ENCODE measurements at places on chromosomes 7 and 10. TPM values are rescaled to one million over a fixed set of nuclear protein-coding genes. Genes with fewer than 3 reads are reported as not detected.

- DNase-seq, result no peak
- H3K36me3 ChIP-seq, result peaks cover 8% of the 10 kb centered on the region
- no peak overlapping the region for H3K4me3 ChIP-seq
- H3K27ac ChIP-seq, result no peak overlapping the region
- peaks cover 7% of the 10 kb centered on the region for H3K4me1 ChIP-seq
- peaks cover 24% of the 10 kb centered on the region for H3K27me3 ChIP-seq
Measured at GRCh38 chr7:28361551-28361950, 50.8 kb upstream of the CREB5 start.

GRCh38 chr7:142832417-142832816 is 22.5 kb upstream of the EPHB6 start:
- H3K4me3 ChIP-seq, result no peak overlapping the region
- no peaks in the 10 kb centered on the region for H3K27me3 ChIP-seq
- H3K36me3 ChIP-seq, result no peaks in the 10 kb centered on the region
- no peak for DNase-seq
- H3K27ac ChIP-seq, result no peak overlapping the region

The UCN3 gene
- not detected for total RNA-seq

- H3K4me3 ChIP-seq, result no peak overlapping the region
- H3K27ac ChIP-seq, result no peak overlapping the region
- no peaks in the 10 kb centered on the region for H3K27me3 ChIP-seq
- DNase-seq, result no peak
Measured at GRCh38 chr7:29495653-29496052, 68.0 kb upstream of the PRR15 start.

GRCh38 chr10:102554531-102554930 is 50.8 kb downstream of the SUFU start:
- DNase-seq, result no peak
- no peak overlapping the region for H3K4me3 ChIP-seq
- H3K27me3 ChIP-seq, result no peaks in the 10 kb centered on the region
- peaks cover 1% of the 10 kb centered on the region for H3K4me1 ChIP-seq
- H3K27ac ChIP-seq, result no peak overlapping the region

DNA sequence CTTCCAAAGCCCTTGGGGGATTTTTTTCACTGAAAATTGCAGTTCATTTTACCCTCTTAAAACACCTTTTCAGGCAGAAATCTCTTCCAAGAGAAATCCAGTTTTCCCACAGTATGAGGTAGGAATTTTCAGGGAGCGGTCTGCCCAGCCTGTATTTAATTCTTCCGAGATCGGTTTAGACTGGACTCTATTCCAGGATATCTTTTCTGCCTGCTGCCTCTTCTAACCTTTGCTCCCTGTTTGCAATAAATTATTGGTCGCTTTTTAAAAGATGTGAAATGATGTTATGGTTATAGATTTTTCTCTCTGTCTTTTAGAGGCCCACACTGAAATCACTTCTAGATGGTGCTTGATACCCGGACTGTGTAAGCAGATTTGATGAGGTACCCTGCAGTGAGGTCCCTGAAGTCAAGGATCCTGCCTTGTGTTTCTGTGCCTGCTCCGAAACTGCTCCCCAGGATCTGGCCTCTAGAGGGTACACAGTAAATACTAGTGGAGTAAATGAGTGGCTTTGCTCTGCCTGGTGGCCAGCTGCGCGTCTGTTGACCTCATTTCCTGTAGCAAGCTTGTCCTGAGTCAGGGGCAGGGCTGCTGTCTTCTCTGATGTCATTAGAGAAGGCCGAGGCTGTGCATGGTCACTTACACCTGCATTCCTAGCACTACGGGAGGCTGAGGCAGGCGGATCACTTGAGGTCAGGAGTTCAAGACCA is 191.6 kb downstream of the FANK1 start:
- H3K27ac ChIP-seq, result no peak overlapping the region
- no peaks in the 10 kb centered on the region for H3K27me3 ChIP-seq
- no peaks in the 10 kb centered on the region for H3K36me3 ChIP-seq
- H3K4me3 ChIP-seq, result no peak overlapping the region
- no peaks in the 10 kb centered on the region for H3K4me1 ChIP-seq

The KIF11 gene
- 51.4 TPM for total RNA-seq

GRCh38 chr10:63106111-63106755 is 26.9 kb upstream of the NRBF2 start:
- H3K4me1 ChIP-seq, result peaks cover 32% of the 10 kb centered on the region
- H3K36me3 ChIP-seq, result no peaks in the 10 kb centered on the region
- no peak for DNase-seq
- peaks cover 31% of the 10 kb centered on the region for H3K27me3 ChIP-seq

DNA sequence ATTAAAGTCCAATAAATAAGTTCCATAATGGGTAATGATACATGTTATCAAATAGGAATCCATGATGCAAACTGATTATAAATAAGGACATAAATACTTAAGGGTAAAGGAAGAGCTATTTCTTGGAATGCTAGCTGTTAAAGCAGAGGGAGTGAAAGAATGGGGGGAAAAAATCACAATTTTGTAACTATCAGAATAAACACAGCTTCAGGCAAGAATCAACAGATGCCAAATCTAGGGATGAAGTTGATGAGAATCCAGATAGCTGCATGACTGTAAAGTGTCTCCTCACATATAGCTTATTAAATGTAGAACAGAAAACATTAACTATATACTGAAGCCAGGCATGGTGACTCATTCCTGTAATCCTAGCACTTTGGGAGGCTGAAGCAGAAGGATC is 4.9 kb downstream of the IPMK start:
- no peaks in the 10 kb centered on the region for H3K27me3 ChIP-seq
- DNase-seq, result no peak
- H3K36me3 ChIP-seq, result peaks cover 4% of the 10 kb centered on the region
- H3K27ac ChIP-seq, result peak overlapping the region; percentile 70
- peaks cover 38% of the 10 kb centered on the region for H3K4me1 ChIP-seq

DNA sequence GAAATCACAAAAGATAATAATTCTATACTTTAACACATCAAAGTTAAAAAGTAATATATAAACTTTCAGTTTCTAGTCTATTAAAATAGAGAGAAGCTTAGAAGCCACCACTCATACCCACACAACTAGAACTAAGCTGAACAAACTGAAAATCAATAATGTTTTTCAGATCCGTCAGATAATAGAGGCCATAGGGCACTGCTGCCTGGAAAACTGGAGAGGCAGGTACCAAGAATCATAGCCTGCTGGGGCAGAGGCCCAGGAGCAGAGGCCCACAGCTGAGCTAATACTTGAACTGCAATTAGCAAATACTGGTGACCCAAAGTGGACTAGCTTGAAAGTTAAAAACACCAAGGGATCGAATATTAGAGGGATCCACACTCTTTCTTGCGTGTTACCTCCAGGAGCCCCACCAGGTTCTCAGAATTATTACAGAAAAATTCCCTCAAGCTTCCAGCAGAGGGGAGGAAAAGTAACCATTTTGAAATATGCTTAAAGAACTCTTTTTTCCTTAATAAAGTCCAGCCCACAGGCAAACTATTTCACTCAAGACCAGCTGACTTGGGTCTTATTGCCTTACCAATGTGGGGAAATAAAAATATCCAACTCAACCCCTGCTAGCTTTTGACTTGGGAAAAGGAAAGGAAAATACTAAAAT is 774.1 kb upstream of the IGFBP3 start:
- DNase-seq, result no peak
- H3K27me3 ChIP-seq, result no peaks in the 10 kb centered on the region
- no peak overlapping the region for H3K27ac ChIP-seq
- no peaks in the 10 kb centered on the region for H3K4me1 ChIP-seq
- no peaks in the 10 kb centered on the region for H3K36me3 ChIP-seq

The NANOS1 gene
- 0.31 TPM for total RNA-seq

GRCh38 chr7:5450549-5451327 is 27.1 kb upstream of the TNRC18 start:
- DNase-seq, result peak; percentile 43
- H3K27me3 ChIP-seq, result peaks cover under 1% of the 10 kb centered on the region
- no peaks in the 10 kb centered on the region for H3K36me3 ChIP-seq

- no peak for DNase-seq
- H3K4me3 ChIP-seq, result no peak overlapping the region
- peaks cover 3% of the 10 kb centered on the region for H3K36me3 ChIP-seq
- H3K27ac ChIP-seq, result no peak overlapping the region
- peaks cover 26% of the 10 kb centered on the region for H3K4me1 ChIP-seq
Measured at GRCh38 chr7:50834679-50835078, 52.0 kb upstream of the GRB10 start.

DNA sequence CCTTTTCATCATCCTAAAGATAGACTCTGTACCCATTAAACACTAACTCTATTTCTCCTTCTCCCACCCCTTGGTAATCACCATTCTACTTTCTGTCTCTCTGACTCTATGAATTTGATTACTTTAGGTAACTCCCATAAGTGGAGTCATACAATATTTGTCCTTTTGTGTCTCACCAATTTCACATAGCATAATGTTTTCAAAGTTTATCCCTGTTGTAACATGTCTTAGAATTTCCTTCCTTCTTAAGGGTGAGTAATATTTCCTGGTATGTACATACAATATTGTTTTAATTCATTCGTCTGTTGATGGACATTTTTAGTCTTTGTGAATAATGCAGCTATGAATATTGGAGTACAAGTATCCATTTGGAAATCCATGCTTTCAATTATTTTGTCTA is 50.9 kb upstream of the CDCA7L start:
- H3K36me3 ChIP-seq, result no peaks in the 10 kb centered on the region
- peaks cover 5% of the 10 kb centered on the region for H3K27me3 ChIP-seq
- peaks cover 6% of the 10 kb centered on the region for H3K4me1 ChIP-seq
- no peak overlapping the region for H3K4me3 ChIP-seq

- no peak overlapping the region for H3K27ac ChIP-seq
- H3K27me3 ChIP-seq, result no peaks in the 10 kb centered on the region
- DNase-seq, result no peak
- H3K4me3 ChIP-seq, result no peak overlapping the region
- H3K4me1 ChIP-seq, result no peaks in the 10 kb centered on the region
- H3K36me3 ChIP-seq, result no peaks in the 10 kb centered on the region
Measured at GRCh38 chr7:1651031-1651446, 19.0 kb upstream of the ELFN1 start.

- H3K4me3 ChIP-seq, result peak overlapping the region; percentile 92
- peaks cover 56% of the 10 kb centered on the region for H3K27me3 ChIP-seq
- H3K36me3 ChIP-seq, result no peaks in the 10 kb centered on the region
Measured at GRCh38 chr7:138979988-138980562, 1.1 kb downstream of the KIAA1549 start.

- H3K27ac ChIP-seq, result no peak overlapping the region
- no peak for DNase-seq
- H3K4me1 ChIP-seq, result no peaks in the 10 kb centered on the region
- H3K36me3 ChIP-seq, result no peaks in the 10 kb centered on the region
- H3K27me3 ChIP-seq, result peaks cover 7% of the 10 kb centered on the region
Measured at GRCh38 chr10:21213381-21213780, 312.1 kb downstream of the SKIDA1 start.

GRCh38 chr7:127214956-127215718 is 37.6 kb downstream of the GRM8 start:
- DNase-seq, result no peak
- H3K4me3 ChIP-seq, result no peak overlapping the region
- no peaks in the 10 kb centered on the region for H3K4me1 ChIP-seq
- H3K27ac ChIP-seq, result no peak overlapping the region
- no peaks in the 10 kb centered on the region for H3K36me3 ChIP-seq
- H3K27me3 ChIP-seq, result peaks cover 13% of the 10 kb centered on the region

The GBX1 gene
- not detected for total RNA-seq

- DNase-seq, result no peak
- no peaks in the 10 kb centered on the region for H3K36me3 ChIP-seq
- no peak overlapping the region for H3K4me3 ChIP-seq
- peak overlapping the region; percentile 53 for H3K27ac ChIP-seq
- H3K27me3 ChIP-seq, result no peaks in the 10 kb centered on the region
Measured at GRCh38 chr10:102782673-102783551, 39.2 kb downstream of the WBP1L start.

- no peak for DNase-seq
- H3K27me3 ChIP-seq, result peaks cover 18% of the 10 kb centered on the region
- H3K36me3 ChIP-seq, result no peaks in the 10 kb centered on the region
- peaks cover 7% of the 10 kb centered on the region for H3K4me1 ChIP-seq
- no peak overlapping the region for H3K27ac ChIP-seq
- H3K4me3 ChIP-seq, result no peak overlapping the region
Measured at GRCh38 chr7:88302486-88302885, 4.2 kb downstream of the STEAP4 start.

- H3K27ac ChIP-seq, result peak overlapping the region; percentile 15
- H3K27me3 ChIP-seq, result no peaks in the 10 kb centered on the region
- DNase-seq, result no peak
- H3K4me1 ChIP-seq, result peaks cover 15% of the 10 kb centered on the region
Measured at GRCh38 chr10:96287392-96288105, 16.2 kb upstream of the BLNK start.

DNA sequence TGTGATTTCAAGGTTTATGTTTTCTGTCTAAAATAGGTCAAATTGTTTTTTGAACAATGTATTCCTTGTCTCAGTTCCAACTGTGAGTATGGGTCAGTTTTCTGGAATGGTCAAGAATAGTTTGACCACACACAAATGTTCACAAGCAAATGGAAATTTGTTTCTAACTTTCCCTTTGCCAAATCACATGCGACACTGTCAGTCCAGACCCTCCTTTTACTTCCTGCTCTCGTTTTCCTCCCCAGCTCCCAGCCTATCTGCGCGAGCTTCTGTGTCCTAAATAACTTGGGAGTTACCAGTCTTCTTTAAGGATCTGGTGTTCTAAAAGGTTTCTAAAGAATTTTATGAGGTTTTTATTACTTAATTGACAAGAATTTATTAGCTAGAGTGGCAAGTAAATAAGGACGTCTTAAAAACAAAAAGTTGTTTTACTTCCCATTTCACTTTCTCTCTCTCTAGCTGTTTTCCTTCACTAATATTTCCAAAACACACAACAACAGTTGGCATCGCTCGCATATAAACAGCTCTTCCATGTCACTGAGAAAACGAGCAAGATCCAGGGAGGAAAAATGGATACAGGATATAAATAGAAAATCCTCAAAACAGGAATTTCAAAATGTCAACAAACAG is 266.1 kb upstream of the KLF6 start:
- H3K27ac ChIP-seq, result no peak overlapping the region
- peaks cover 6% of the 10 kb centered on the region for H3K4me1 ChIP-seq
- H3K36me3 ChIP-seq, result no peaks in the 10 kb centered on the region
- no peak for DNase-seq

The ABLIM1 gene
- total RNA-seq, result 186 TPM

DNA sequence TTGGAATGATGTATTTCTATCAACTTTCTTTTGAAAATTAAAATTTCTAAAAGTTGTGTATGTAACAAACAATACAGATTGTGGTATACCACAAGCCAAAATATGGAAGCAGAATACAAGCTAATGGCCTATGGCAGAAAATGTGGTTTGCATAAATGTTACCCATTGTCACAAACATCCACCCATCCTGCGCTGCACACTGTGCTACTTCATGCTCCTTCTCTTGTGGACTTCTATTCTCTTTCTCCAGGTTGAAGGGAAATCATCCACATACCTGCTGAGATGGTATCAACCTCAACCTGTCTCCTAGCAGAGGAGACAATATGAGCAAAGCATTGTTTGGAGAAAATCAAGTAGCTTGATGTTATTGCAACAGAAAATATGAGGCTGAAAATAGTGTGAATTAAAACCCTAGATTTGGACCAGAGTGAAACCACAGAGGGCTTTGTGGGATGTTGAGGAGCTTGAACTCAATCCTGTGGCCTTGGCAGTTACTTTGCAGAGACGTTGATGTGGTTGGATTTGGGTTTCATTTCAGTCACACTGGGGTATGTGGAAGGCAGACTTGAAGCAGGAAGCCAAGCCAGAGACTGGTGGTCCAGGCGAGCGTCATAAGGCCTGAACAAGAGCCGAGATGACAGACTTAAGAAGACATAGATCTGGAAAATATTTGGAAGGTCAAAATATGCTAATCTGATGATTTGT is 63.8 kb downstream of the ICA1 start:
- peak overlapping the region; percentile 12 for H3K27ac ChIP-seq
- DNase-seq, result peak; percentile 57
- H3K27me3 ChIP-seq, result peaks cover 12% of the 10 kb centered on the region
- H3K36me3 ChIP-seq, result no peaks in the 10 kb centered on the region
- peaks cover 29% of the 10 kb centered on the region for H3K4me1 ChIP-seq

The GIMAP5 gene
- 43.5 TPM for total RNA-seq

The DPYSL4 gene
- total RNA-seq, result 4.8 TPM
